ENCODE measurements at places on chromosomes 5 and 9.

DNA sequence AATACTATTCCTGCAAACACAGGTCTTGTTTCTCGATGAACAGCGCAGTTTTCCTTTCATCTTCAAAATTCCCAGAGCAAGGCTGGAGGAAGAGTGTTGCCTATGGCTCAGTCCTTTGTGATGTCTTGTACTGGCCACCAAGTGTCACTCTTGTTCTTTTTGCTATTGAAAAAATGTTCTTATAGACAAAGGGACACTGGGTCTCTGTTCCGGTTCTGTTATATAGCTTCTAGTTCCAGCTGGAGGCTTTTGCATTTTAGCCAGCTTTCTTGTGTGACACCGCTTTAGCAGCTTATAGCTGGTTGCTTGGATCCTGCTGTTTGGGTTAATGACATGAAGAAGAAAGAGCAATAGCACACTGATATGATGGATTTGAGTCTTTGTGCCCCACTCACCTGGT lies 343.7 kb upstream of the KCNN2 start:
- no peak for DNase-seq

GRCh38 chr5:170312301-170312595 lies 14.7 kb upstream of the LCP2 start:
- DNase-seq: no peak

- no peak for DNase-seq
Observed at GRCh38 chr5:96714450-96714849, 52.3 kb downstream of the CAST start.

GRCh38 chr5:132267166-132267739 lies 9.8 kb downstream of the PDLIM4 start:
- DNase-seq: no peak

DNA sequence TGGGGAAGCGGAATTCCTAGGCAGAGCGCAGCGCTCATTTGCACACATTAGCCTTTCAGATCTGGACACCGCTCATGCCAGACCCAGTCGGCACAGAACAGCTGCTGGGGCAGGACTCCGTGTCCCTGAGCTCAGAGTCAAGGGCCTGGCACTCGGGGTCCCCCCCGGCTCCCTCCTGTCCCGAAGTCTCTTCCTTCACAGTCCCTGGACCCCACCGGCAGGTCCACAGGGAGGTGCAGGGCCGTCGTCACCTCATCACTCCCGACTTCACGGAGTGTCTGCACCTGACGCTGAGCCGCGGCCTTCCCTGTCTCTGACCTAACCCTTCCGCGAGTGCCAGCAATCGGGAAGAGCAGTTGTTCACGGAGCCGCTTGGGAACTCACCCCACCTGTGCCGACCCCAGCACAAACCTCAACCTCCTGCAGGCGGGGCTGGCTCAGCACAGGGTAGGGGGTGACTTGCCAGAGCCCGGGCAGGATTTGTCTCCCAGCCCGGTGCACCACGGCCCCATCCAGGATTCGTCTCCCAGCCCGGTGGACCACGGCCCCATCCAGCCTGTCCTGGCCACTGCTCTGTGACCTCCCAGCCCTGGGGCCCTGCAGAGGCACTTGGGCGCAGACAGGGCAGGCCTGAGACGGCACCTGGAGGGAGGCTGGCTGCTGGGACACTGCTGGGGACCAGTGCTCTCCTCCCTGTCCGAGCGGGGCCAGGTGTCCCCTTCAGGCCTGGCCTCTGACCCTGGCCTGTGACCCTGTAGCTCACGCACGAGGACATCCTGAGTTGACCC lies 9.9 kb upstream of the SLC9A3 start:
- DNase-seq: no peak

- no peak for DNase-seq
Observed at GRCh38 chr9:97629156-97629555, 4.0 kb downstream of the TSTD2 start.

DNA sequence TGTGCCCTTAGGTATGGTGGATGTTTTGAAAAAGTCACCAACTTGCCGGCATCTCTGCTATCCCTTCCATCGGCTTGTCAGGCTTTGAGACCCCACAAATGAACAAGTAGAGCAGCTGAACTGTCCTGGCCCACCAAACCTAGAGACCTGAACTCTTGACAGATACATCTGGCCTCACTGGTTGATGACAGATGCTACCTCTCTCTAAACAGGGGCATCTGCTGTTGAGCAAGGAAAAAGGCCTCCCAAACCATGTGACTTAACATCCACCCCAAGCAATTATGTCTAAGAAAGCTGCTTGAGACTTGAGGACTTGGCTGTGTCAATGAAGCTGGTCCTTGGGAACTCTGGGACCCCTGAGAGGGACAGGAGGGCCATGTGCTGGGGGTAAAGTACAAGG lies 2.3 kb downstream of the CCNI2 start:
- DNase-seq: no peak

DNA sequence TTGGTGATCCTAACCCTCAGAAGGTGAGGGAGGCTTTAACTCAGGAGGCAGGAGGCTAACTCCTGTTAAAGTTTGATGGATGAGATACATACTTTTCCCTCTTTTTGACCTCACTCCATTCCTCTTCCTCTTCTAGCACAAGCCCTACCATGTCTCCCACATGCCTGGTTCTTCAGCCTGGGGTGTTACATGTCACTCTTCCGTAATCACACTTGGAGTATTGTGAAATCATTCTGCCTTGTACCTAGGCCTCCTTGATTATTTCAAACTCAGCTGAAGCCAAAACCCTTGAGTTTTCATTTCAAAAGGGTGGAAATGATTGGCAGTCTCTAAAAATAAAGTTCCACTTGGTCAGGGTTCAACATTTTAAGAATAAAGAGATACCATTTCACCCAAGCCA lies 1.8 kb downstream of the PLAC8L1 start:
- DNase-seq: no peak

GRCh38 chr5:106303911-106304310 lies 1366.8 kb downstream of the EFNA5 start:
- DNase-seq: no peak

DNA sequence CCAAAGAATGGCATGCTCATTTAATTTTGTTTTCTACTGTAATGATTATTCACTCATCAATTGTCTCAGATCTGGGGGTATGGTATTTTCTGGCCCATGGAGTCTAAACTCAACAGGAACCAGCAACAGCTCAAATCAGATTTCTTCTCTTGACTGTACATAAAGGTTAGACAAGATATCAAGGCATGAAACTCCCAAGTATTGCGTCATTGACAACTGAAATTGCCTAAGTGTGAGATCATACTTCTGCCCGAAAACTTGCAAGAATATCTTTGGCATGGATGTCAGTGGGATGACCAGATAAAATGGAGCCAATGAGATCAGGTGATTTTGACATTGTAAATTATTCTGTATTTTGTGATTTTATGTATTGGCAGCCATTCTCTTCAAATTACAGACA lies 141.7 kb upstream of the STK32A start:
- no peak for DNase-seq

- DNase-seq: no peak
Observed at GRCh38 chr5:42026446-42026845, 101.4 kb downstream of the FBXO4 start.

DNA sequence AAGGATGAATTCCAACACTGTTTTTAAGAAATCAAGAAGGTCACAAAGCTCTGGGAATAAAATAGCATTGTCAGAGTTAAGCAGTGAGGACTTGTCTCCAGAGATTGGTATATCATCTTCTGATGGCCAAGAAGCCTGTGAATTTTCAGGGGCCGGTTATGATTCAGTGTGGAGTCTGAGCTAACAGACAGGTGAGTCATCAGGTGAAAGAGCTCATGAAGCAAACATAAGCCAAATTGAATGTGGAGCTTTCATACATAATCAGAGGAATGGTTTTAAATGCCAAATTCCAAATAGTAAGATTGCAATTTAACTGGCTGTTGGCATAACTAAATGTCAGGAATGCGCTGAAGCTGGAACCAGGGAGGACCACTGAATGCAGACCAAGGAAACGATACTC lies 494.2 kb downstream of the MTRR start:
- no peak for DNase-seq

GRCh38 chr5:109885205-109885604 lies 195.5 kb downstream of the MAN2A1 start:
- no peak for DNase-seq

DNA sequence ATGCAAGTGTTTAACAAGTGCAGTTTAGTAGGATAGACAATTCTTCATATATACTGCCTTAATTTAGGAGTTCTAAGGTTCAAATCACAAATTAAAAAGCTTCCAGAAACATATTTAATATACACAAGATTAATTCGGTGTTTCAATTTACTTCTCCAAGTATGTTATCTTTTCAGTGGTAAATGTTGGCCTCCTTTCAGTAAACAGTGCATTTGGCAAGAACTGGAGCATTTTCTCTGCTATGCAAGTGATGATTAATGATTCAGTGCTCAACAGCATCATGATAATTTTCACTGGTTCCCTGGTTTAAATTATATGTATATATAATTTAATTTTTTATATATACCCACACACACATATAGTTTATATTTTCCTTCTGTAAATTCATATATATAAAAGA lies 541.7 kb downstream of the EFNA5 start:
- no peak for DNase-seq

GRCh38 chr9:134052941-134053340 lies 14.9 kb downstream of the BRD3 start:
- no peak for DNase-seq
